ENCODE measurements at places on chromosomes 6 and 20. TPM values are rescaled to one million over a fixed set of nuclear protein-coding genes. Genes with fewer than 3 reads are reported as not detected.

- DNase-seq = no peak
Measured at GRCh38 chr6:151255811-151256210, 16.0 kb downstream of the AKAP12 start.

DNA sequence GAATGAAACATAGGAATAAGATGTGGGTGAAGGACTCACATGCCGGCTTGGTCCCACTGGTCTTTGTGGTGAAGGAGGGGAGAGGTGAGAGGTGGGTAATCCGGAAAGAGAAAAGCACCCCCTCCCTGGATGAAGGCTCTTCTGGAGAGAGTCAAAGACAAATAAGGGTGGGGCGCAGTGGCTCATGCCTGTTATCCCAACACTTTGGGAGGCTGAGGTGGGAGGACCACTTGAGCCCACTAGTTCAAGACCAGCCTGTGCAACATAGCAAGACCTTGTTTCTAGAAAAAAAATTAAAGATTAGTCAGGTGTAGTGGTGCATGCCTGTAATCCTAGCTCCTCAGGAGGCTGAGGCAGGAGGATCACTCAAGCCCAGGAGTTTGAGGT lies 3.1 kb downstream of the LTB start:
- DNase-seq = no peak

GRCh38 chr6:30042476-30042875 lies 18.6 kb upstream of the POLR1H start:
- no peak for DNase-seq

COL9A1 gene
- polyA plus RNA-seq = not detected

DNA sequence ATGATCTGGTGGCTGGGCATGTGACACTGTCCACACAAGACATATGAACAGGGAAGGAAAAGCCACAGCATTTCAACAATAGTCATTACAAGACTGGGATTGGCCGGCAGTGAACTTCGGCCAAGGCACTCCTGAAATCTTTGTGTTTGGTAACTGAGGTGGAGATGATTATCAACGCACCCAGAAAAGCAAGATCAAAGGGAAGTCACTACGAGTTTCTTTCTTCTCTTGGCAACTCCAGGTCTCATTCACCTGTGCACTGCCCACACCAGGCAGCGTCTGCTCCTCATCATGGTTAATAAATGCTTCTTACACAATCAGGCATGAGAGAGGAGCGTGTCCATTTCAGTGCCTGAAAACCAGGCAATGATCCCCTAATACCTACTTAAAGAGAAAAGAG lies 20.5 kb upstream of the FOXC1 start:
- no peak for DNase-seq

METTL24 gene
- not detected for polyA plus RNA-seq

DNA sequence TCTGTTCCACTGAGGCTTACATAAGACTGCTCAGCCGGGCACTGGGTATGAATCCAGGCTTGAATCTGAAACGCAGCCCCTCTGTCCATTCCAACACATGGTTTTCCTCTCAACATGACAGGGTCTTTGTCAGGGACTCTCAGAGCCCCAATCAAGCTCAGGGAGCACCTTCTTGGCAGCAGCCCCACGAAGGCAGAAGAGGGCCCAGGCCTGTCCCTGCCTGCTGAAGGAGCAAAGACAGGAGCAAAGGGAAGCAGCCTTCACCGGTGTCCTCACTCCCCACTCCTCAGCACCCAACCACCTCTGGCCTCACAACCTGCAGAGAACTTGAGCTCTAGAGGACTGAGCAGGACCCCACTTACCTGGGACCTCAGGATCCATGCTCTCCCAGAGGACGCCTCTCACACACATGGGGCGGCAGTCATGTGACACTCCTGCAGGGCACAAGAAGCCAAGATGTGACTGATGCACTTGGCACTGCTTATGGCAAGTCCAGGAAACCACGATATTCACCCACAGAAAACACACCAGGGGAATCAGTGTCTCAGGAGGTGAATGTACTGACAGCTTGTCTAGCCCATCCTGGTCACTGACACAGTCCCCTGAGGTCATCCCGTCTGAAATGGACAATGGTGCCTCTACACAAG lies 4.3 kb downstream of the SNHG17 start:
- no peak for DNase-seq

GRCh38 chr20:54218470-54218869 lies 10.6 kb downstream of the PFDN4 start:
- no peak for DNase-seq

ANGPT4 gene
- polyA plus RNA-seq = 0.03 TPM

BEND3 gene
- 2.3 TPM for polyA plus RNA-seq

DNA sequence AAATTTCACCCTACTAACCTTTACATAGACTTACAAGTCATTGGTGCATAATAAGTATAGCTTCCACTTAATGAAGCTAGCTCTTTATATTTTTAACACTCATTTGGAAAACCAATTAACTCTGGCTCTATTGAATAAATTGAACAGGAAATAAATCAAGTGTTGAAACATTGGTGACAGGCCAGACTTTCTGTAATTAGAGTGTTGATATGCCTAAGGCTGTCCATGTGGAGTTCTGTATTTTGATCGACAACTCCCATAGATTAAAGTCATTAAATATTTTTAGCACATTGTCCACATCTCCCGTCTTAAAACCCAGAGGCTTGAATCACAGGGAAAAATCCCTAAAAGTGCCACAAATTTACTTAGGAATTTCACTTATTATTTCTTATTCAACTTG lies 468.3 kb downstream of the KHDRBS2 start:
- no peak for DNase-seq

ZNF391 gene
- 0.34 TPM for polyA plus RNA-seq

All from A549 (cell line).